ENCODE measurements at places on chromosomes 12 and 14. TPM values are rescaled to one million over a fixed set of nuclear protein-coding genes. Genes with fewer than 3 reads are reported as not detected.

GRCh38 chr14:73717266-73717665 lies 3.1 kb upstream of the PNMA1 start:
- no peak overlapping the region for H3K27ac ChIP-seq
- H3K4me1 ChIP-seq: peaks cover 5% of the 10 kb centered on the region
- peaks cover 29% of the 10 kb centered on the region for H3K36me3 ChIP-seq
- H3K27me3 ChIP-seq: no peaks in the 10 kb centered on the region
- peak; percentile 68 for DNase-seq

DNA sequence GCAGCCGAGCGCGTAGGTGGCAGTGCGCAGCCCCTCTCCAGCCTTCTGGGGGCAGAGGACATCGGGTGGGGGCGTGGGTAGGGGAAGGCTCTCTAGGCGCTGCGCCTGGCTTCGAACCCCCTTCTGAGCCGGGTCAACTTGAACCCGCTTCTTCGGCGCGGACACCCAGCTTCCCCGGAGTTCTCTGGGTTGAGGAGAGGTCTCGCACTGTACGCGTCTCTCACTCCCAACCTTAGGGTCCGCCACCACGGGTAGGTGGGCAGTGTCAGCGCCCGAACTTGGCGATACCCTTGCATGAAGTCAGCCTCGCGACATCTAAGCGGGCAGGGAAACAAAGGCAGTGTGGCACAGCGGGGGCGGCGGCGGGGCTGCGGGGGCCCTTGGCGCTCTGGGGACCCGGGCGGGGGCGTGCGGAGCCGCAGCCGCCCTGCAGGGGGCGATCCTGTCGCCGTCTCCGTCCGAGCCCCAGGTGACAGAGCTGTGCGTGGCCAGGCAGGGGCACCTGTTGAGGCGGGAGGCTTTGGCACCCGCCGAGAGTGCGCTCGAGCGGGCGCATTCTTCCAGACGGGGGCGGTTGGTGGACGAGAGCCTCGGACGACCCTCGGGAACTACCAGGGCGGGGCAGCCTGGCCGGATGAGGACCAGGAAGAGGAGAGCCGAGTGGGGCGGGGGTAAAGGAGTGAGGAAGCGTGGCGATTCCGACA lies 1.1 kb downstream of the GALNT16 start:
- peaks cover 23% of the 10 kb centered on the region for H3K4me1 ChIP-seq
- H3K27ac ChIP-seq: no peak overlapping the region
- H3K4me3 ChIP-seq: peak overlapping the region; percentile 16

GRCh38 chr12:100573292-100574186 lies at the start of gene GAS2L3:
TSS of gene GAS2L3 (plus strand) at chr12:100573684. CDS start at chr12:100594905, 21,221 bp downstream.
- H3K27me3 ChIP-seq: no peaks in the 10 kb centered on the region
- peak; percentile 81 for DNase-seq
- H3K4me1 ChIP-seq: peaks cover 5% of the 10 kb centered on the region
- H3K27ac ChIP-seq: peak within 1 kb of the TSS; percentile 82
- H3K4me3 ChIP-seq: peak within 1 kb of the TSS; percentile 80
- no peaks in the 10 kb centered on the region for H3K36me3 ChIP-seq

DNA sequence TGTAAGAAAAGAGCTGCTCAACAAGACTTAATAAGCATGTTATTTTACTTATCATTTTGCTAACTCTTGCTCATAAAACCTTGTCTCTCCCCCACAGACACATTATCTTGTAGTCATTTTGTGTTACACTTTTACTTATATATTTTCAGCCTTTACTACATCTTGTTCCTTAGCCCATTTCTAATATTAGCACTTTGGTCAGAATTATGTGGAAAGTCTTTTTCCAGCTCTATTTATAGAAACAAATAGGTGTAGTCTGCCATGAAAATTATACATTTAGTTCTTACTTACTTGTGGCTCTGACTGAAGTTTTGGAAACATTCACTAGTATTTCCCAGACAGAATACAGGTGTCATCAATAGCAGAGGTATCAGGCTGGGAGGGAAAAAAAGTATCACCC lies 76.1 kb downstream of the TMEM116 start:
- H3K36me3 ChIP-seq: no peaks in the 10 kb centered on the region
- no peaks in the 10 kb centered on the region for H3K27me3 ChIP-seq
- H3K4me1 ChIP-seq: no peaks in the 10 kb centered on the region
- no peak overlapping the region for H3K4me3 ChIP-seq

DNA sequence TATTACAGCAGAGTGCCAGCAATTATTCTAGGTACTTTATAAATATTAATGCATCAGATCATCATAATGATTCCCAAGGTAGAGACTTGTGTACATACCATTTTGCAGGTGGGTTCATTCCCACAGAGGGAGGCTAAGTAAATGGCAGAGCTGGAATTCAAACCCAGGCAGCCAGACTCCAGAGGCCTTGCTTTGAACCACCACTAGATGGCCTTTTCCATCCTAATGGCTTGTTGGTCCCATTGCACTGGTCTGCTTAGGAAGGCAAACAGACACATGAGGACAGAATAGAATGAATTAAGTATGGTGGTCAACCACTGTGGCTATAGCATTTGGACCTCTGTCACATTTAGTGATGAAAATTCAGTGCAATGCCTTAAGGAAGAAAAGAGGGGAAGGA lies 158.7 kb downstream of the METTL25 start:
- no peak overlapping the region for H3K27ac ChIP-seq
- H3K4me1 ChIP-seq: no peaks in the 10 kb centered on the region
- DNase-seq: no peak
- H3K27me3 ChIP-seq: no peaks in the 10 kb centered on the region
- no peaks in the 10 kb centered on the region for H3K36me3 ChIP-seq

- no peak for DNase-seq
- no peak overlapping the region for H3K27ac ChIP-seq
- H3K4me1 ChIP-seq: peaks cover 10% of the 10 kb centered on the region
- no peaks in the 10 kb centered on the region for H3K36me3 ChIP-seq
Observed at GRCh38 chr14:25053585-25053984, 3.6 kb upstream of the STXBP6 start.

DNA sequence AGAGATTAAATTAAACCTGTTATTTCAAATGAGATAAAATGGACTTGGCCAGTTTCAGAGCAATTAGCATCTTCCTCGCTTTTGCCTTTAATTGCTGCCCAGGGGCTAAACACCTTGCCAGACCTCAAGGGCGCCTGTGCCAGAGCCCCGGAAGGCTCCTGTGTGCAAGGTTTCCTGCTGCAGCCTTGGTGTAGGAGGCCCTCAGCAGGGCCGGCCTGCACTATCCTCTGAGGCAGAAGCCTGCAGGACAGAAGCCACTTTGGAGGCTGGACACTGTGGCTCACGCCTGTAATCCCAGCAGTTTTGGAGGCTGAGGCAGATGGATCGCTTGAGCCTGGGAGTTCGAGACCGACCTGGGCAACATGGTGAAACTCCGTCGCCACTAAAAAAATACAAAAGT lies 150.4 kb downstream of the CALM1 start:
- H3K27ac ChIP-seq: no peak overlapping the region
- no peaks in the 10 kb centered on the region for H3K4me1 ChIP-seq
- H3K36me3 ChIP-seq: no peaks in the 10 kb centered on the region
- H3K27me3 ChIP-seq: no peaks in the 10 kb centered on the region
- H3K4me3 ChIP-seq: no peak overlapping the region

- H3K27me3 ChIP-seq: no peaks in the 10 kb centered on the region
- DNase-seq: no peak
- H3K4me3 ChIP-seq: no peak overlapping the region
- no peak overlapping the region for H3K27ac ChIP-seq
- H3K36me3 ChIP-seq: no peaks in the 10 kb centered on the region
Observed at GRCh38 chr14:43754838-43755237, 752.2 kb downstream of the FSCB start.

DNA sequence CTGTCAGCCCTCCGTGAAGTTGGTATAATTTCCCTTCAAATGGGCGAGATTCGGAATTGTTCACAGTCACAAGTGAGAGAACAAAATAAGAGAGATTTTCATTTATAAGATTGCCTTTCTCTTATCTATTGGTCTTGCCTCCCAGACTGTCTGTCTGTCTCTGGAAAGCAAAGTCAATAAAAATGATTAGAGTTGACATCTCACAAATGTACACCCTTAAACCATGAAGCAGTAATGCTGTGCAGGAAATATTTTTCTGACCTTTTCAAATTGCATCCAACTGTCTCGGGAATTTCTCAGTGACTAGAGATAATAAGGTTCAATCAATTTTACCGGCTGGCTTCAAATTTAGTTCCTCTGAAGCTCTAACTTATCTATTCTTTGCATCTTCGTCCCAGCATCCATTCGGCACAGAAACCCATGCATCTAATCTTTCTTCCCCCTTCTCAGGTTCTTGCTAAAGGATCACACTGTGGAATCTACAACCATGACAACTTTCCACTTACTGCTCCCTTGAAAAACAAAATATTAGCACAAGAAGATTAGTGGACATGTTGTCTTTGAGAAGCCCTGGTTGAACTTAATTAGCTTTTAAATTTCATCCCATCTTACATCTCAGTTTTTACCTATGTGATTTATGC lies 93.1 kb downstream of the RMST start:
- no peak overlapping the region for H3K4me3 ChIP-seq
- H3K36me3 ChIP-seq: no peaks in the 10 kb centered on the region
- no peaks in the 10 kb centered on the region for H3K27me3 ChIP-seq

GRCh38 chr12:88996200-88996788 lies 356.0 kb downstream of the DUSP6 start:
- H3K36me3 ChIP-seq: no peaks in the 10 kb centered on the region
- DNase-seq: no peak
- no peaks in the 10 kb centered on the region for H3K4me1 ChIP-seq
- no peak overlapping the region for H3K27ac ChIP-seq
- H3K27me3 ChIP-seq: no peaks in the 10 kb centered on the region

DNA sequence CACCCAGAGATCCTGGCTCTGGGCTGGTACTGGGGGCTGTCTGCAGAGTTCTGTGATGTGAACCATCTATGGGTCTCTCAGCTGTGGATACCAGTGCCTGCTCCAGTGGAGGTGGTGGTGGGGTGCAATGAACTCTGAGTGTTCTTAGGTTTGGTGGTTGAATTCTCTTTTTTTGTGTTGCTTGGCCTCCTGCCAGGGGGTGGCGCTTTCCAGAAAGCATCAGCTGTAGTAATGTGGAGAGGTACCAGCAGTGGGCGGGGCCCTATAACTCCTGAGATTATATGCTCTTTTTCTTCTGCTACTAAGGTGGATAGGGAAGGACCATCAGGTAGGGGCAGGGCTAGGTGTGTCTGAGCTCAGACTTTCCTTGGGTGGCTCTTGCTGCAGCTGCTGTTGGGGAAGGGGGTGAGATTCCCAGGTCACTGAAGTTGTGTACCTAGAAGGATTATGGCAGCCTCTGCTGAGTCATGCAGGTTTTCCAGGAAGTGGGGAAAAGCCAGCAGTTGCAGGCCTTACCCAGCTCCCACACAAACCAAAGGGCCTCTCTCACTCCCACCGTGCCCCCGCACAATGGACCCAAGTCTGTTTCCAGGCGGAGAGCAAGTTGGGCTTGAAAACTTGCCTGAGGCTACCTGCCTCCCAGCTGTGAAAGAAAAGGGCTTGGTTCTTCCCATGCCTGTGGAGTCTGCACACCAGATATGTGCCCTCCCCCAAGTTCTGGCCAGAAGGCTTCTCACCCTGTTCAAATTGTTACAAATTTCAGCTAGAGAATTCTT lies 18.6 kb downstream of the CCER1 start:
- H3K4me3 ChIP-seq: no peak overlapping the region
- H3K27ac ChIP-seq: no peak overlapping the region
- H3K36me3 ChIP-seq: no peaks in the 10 kb centered on the region
- no peak for DNase-seq

- H3K27me3 ChIP-seq: no peaks in the 10 kb centered on the region
- no peaks in the 10 kb centered on the region for H3K4me1 ChIP-seq
- H3K27ac ChIP-seq: no peak overlapping the region
- H3K36me3 ChIP-seq: no peaks in the 10 kb centered on the region
Observed at GRCh38 chr14:86243158-86243557, 713.2 kb downstream of the FLRT2 start.

DNA sequence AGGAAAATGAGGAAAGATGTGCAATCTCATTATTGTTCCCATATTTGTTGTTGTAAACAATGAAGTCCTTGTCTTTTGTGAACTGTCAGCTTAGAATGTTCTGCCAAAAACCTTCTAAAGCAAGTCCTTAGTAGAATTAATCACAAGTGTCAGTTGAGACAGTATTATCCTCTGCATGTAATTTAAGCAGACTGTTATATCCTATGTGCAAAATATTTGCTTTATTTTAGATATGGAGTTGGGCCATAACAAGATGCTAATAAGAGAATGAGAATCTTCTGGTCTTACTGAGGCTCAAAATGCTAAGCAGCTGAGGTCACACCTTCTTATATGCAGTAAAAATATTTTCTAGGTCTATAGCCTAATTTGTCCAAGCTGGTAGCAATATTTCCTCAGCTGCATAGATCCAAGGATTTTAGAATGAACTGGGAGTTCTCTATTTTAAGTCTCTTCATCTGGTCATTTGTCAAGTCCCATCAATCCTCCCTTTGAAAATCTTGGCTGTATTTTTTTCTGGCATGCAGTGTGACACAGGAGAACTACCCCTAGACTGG lies 222.3 kb upstream of the NAV3 start:
- H3K36me3 ChIP-seq: no peaks in the 10 kb centered on the region
- no peaks in the 10 kb centered on the region for H3K27me3 ChIP-seq
- no peak for DNase-seq

DNA sequence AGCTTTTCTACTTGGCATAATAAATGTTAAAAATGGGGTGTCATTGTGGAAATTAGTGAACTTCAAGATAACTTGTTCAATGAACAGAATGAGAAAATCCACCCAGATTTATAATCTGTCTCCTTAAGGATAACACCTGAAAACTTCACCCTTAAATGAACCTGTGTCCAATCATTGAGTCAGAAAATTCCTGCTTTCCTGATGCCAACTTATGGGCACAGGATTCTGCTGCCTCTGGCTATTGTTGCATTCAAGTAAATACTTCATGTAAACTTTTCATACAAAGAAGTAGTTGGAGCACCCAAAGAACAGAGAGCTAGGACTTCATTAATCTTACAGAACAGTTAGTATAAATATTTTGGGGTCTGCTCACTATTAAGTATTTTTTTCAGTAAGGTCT lies 98.9 kb upstream of the PLEKHA5 start:
- no peak overlapping the region for H3K4me3 ChIP-seq
- H3K27ac ChIP-seq: peak overlapping the region; percentile 57
- no peaks in the 10 kb centered on the region for H3K36me3 ChIP-seq
- H3K27me3 ChIP-seq: no peaks in the 10 kb centered on the region
- DNase-seq: no peak

- DNase-seq: peak; percentile 21
- peaks cover 4% of the 10 kb centered on the region for H3K4me1 ChIP-seq
- H3K4me3 ChIP-seq: peak overlapping the region; percentile 64
- peak overlapping the region; percentile 78 for H3K27ac ChIP-seq
- H3K36me3 ChIP-seq: no peaks in the 10 kb centered on the region
Observed at GRCh38 chr14:105491366-105491973, 424 bp downstream of the TEDC1 start.

- H3K4me3 ChIP-seq: no peak overlapping the region
- H3K27ac ChIP-seq: no peak overlapping the region
- DNase-seq: no peak
- H3K36me3 ChIP-seq: no peaks in the 10 kb centered on the region
- H3K4me1 ChIP-seq: peaks cover 2% of the 10 kb centered on the region
Observed at GRCh38 chr14:71554959-71555612, 377.1 kb upstream of the RGS6 start.

RTN1 gene
- 0.17 TPM for total RNA-seq

NR4A1 gene
- total RNA-seq: 2.1 TPM

REC8 gene
- 1.8 TPM for total RNA-seq

ERH gene
- 168 TPM for total RNA-seq

SERPINA10 gene
- not detected for total RNA-seq
